ENCODE measurements at places on chromosomes 11 and 22.

DNA sequence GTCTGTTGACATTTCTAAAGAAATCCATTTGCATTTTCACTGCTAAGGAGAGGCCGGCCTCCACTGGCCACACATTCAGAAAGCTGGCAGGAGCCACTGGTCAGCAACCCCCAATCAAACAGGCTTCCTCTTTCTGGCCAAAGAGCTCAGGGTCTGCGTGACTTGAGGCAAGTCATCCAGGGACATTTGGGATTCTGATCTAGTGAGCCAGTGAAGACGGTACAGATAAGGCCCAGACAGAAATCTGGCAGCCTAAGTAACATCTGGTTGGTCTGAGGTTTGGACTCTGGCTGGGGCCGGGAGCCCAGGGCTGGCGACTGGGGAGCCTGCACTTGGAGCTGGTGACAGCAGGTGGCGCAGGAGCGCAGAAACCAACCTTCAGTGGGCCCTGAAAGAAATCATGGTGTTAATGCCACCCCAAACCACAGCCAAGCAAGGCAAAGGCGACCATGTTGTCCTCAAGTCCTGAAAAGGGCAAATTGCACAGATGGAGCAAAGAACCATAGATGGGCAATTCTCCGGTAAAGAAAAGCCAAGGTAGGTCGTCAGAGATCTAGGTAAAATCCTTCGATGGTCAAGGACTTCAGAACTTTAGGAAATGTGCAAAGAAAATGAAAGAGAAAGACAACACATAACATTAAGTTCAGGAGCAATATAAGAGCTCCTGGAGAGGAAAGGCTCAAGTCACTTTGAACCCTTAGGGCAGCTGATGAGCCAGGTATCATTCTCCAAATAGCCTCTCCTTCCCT, 99.4 kb upstream of the BLID start:
- DNase-seq = peak; percentile 57

- no peak for DNase-seq
Observed at GRCh38 chr11:35098855-35099254, 40.1 kb upstream of the CD44 start.

DNA sequence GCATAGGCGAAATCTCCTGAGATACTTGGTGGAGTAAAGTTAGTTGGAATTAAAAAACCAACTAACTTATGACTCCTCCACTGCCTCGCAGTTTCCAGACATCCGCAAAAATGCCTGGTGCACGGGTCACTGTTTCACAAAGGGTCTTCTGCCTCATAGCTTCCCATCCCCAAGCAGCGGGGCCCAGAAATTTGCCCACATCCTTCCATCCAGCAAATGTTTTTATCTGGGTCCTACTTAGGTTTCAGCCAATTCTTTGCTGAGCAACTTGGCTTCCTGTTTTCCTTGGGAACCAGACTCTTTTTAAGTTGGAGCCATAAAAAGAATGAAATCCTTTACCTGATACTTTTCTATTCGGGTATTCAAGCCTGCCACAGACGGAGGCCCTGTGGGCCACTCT, 36.2 kb downstream of the FZD4 start:
- DNase-seq = no peak

GRCh38 chr11:6925636-6926207, 504 bp upstream of the ZNF215 start:
- DNase-seq = no peak

DNA sequence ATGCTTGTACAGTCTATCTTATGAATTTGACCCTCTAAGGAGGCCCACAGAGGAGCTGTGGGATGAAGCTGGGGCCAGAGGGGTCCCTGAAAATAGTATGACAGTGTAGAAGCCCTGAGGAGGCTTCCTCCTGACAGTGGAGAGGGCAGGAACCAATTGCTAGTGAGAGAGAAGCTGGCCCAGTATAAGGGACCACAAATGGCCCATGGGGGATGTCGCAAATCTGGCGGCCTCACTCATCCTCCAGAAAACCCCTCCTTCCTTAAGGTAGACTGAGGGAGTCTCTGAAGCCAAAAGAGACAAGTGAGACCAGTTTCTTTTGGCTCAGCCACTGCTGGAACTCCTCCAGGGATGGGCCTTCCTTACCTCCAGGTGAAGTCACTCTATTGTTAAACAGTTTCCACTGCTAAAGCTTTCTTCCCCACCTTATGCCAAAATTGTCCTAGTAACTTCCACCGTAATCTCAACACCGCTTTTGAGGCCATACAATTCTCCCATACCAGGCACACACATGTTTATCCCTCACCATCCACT, 17.8 kb upstream of the CASTOR1 start:
- no peak for DNase-seq

- no peak for DNase-seq
Observed at GRCh38 chr11:30459821-30460220, 126.3 kb downstream of the MPPED2 start.

DNA sequence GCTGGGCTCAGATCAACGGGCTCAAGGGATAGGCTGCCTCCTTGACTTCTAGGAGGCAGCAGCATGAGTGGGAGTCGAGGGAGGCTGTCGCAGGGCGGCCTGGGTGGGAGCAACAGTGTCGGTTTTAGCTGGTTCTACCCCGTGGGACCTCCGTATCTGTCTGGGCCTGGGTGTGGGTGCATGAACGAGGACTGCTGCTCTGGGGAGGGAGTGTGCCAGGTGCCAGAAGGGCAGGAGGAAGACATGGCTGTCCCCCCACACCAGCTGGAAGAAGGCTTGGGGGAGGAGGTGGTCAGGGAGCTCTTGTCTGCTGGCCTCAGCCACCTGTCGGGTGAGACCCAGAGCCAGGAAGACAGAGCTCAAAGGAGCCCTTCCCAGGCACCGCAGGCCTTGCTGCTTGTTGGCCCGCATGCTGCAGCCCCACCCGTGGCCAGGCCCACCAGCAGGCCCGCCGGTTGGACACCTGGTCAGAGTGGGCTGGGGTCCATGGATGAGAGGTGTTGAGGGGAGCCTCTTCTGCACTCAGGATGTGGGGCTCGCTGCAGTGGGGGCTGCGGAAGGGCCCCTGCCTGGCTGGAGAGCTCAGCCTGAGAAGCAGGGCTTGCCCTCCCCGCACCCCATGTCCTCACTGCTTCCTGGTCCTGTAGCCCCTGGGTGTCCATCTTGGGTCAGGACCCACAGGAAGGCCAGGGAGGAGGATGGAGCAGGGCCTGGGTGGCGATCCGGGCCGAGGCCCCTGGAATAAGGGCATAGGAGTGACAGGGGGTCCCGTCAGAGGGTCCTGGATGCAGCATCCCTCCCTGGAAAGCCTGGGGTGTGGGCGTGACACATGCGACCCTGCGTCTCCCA, 3.4 kb downstream of the CEND1 start:
- no peak for DNase-seq

DNA sequence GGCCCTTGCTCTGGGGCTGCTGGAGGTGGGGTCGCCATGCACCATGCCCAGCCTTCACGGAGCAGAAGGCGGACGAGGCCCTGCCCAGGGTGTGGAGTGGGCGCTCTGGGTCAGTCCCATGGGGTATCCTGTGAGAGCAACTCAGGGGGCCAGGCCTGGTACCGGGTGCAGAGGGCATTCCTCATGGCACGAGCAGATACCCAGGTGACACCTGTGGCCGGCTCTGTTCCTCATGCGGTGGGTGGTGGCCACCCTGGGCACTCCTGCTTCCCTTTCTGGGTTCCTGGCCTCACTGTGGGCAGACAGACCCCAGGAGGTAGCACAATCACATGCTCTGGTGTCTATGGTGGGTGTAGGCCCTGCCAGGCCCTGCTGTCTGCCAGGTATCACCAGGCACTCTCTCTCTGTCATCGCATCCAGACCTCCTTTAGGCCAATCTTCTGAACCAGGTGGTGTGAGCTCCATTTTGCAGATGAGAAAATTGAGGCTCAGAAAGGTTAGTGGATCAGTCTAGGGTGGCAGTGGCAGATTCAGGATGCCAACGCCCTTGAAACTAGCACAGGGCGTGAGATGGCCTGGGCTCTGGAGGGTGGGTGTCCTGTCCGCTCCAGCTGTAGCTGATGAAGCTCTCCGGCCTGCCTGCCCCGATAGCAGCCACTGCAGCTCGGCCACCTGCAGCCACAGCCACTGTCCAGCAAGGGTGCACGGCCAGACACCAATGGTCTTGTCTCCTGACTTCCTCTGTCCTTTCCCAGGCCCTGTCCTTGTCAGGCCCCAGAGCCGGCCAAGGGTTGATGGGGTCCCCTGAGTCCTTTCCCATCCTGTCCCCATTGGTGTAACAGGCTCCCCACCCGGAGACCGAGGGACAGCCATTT, 15.1 kb downstream of the DGKZ start:
- DNase-seq = no peak

DNA sequence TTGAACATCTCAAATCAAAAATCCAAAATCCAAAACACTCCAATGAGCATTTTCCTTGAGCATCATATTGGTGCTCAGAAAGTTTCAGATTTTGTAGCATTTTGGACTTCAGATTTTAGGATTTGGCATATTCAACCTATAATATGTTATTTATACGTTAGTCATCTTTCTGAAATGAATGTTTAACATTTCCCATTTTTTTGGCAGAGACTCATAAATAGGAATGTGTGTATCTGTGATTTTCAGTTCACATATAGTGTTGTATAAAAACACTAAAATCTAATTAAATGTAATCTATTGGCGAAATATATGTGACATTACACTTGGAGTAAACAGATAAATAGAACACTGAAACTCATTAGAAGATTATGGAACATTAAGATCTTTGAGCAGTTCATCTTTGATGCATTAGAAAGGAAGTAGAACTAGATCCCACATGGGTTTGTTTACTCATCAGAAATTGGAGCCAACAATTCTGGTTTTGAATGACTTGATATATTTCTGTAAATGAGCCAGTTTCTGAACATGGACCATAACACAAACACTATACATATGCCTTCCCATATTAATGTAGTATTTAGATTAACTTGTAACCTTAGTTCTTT, 153.1 kb downstream of the UVRAG start:
- DNase-seq = no peak

DNA sequence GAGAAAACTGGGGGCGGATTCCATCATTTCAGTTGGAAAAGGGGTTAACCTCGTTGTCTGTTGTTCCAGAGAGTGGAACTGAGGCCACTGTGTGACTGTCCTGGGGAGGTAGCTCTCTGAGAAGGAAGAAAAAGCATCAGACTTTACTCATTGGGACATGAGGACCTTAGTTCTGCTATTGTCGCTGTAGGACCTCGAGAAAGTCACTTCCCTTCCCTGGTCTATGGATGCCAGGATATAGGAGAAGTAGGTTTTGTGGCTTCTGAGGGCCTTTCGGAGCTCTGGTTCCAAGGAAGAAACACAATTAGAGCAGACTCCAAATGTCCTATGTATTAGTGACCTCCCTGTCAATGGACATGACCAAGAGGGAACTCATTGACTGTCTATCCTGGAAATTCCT, 6.2 kb downstream of the MYO18B start:
- no peak for DNase-seq

DNA sequence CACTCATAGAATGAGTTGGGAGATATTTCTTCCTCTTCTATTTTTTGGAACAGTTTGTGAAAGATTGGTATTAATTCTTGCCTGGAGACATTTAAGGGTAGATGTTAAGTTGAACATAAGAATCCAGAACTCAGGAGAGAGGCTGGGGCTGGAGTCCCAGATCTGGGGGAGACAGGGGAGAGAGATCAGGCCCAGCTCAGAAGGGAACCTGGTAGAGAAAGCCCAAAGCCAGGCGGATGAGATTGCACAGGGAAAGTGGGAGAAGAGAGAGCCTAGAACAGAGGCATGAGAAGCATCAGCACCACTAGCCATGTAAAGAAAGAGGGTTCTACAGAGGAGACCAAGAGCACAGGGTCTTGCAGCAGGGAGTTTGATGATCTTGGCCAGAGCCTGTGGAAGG, 13.0 kb upstream of the GNAZ start:
- no peak for DNase-seq

DNA sequence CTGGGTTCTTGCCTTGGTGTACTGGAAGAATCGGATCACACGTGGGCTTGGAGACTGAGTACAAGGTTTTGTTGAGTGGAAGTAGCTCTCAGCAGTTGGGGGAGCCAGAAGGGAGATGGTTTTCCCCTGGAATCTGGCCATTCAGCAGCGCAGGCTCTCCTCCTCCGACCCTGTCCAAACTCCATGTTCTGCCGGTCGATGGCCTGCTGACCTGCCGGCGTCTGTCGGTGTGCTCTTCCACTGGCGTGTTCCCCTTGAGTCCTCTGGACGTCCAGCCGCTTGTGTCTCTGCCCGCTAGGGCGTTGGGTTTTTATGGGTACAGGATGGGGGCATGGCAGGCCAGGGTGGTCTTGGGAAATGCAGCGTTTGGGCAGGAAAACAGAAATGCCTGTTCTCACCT, 38.5 kb upstream of the SLN start:
- DNase-seq = no peak

GRCh38 chr11:70335511-70335910, 62.8 kb upstream of the CTTN start:
- no peak for DNase-seq

DNA sequence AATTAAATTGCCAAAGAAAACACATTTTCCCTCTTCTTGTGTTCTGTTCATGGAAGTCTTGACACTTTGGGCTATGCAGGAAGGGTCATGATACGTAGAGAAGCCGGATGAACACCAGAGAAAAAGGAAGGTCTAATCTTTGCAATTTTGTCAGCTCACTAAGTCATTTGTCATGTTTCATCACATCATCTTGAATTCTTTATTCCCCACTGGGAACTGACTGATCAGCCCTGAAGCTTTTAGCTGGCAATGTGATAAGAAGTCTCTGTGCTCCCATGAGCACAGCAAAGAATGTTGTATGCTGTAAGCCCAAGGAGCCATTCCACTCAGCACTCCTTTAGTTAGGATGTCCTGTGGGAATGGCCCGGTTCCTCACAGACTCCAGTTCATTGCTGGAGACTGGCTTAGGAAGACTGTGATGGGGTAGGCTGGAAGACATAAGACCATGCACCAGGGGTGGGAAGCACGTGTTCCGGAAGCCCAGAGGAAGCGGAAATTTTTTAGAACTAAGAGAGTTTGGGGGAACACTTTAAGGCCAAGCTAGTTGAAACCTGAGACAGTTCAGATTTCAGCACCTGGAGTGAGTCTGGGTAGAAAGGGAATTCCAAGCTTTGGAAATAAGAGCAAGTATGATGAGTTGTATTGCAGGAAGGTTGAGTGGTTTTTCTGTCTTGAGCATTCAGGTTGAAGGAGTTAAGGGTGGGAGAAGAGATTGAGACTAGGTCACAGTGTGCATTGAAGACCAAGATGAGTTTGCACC, 306.7 kb upstream of the MTNR1B start:
- DNase-seq = no peak

- DNase-seq = no peak
Observed at GRCh38 chr22:46829941-46830715, 67.7 kb downstream of the TBC1D22A start.

- DNase-seq = no peak
Observed at GRCh38 chr11:11545285-11546275, 76.2 kb downstream of the GALNT18 start.

All from NCI-H187 (cell line).